ENCODE measurements at places on chromosomes 6 and 20.
A peak's percentile ranks its signal among the peaks of the same experiment; 100 is the strongest.

DNA sequence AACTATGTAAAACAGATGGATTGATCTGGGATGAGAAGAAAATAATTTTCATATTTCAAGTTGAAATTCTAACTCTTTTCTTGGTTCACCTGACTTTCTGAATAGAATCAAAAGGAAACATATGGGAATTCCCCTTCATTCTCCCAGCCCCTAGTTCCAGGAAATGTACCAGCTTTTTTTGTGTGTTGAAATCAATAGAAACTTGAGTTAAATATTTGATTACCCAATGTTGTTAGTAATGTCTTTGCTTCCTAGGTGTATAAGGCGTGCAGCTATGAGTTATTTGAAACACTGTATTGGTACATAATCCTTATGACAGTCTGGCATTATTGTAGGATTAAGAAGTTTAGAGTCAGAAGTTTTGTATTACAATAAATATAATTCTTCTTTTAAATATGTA, 21.5 kb downstream of the VNN2 start:
- no peak for DNase-seq

- no peak for DNase-seq
Observed at GRCh38 chr6:21519642-21520041, 73.9 kb upstream of the SOX4 start.

- no peak for DNase-seq
Observed at GRCh38 chr6:16058929-16059345, 69.9 kb upstream of the MYLIP start.

DNA sequence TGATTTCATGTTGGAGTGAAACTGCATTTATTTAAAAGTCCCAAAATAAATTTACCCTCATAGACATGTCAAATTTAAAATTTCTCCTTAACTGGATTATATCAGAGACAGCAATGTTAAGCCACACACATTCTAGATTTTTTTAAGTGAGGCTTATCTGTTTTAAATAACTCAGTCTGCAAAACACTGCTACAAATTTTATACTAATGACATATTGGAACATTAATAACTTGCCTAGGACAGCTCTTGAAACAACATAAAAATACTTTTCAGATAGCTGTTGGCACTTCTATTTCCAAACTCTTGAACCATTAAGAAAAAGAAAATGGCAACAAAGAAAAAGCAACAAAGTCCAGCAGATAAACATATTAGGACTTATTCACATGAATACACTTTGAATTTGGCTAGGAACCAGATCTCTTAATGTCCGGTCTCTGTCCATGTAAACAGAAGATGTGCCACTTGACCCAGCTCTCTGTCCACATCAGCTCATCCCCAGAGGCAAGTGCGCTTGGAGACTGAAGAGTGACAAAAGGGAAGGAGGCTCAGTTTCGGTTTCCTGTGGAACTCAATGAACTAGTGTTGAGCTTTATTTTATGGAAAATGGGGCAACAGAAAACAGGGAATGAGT, 219.3 kb upstream of the THBS2 start:
- no peak for DNase-seq

DNA sequence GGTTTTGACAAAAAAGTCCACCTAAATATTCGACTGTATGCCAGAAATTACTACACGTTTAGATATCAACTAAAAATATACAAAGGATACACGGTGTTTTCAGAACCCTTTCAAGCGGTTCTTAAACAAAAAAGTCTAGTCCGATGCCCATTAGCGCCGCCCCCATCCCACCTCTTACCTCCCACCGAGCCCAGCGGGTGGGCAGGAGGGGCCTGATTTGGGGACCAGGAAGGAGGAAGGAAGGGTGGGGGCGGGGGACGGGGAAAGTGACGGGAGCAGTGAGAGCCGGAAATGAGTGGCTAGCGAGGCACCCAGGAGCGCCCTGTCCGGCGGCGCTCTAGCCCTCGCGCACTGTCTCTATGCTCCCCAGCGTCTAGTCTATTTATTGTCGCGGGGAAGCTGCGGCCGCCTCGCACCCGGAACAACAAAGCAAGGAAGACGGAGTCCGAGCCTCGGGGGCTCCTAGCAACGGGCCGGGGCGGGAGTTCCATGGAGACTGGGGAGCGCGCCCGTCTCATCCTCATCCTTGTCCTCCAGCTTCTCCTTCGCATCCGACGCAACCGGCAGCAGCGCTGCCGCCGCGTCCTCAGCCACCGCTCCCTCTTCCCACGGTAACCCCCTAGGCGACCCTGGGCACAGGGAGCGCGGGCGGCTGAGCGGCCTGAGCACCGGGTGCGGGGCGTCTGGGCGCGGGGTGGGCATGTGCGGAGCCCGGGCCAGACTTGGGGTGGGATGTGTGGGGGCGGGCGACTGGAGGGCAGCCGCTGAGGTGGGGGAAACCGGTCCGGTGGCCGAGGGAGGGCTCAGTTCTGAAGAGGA, at the start of gene TBPL1:
Gene TBPL1, plus strand, starts transcription at position 410 of the 819 bp plus-strand sequence. CDS start 26,902 bp downstream, outside the sequence.
- peak; percentile 90 for DNase-seq

Measured in activated CD8-positive, alpha-beta memory T cell treated with anti-CD3 and anti-CD28 coated beads, Interleukin-2, amount 50 U/mL, for 48 hours (primary cell).